ENCODE measurements at places on chromosomes 3 and 15. TPM values are rescaled to one million over a fixed set of nuclear protein-coding genes. Genes with fewer than 3 reads are reported as not detected.

GRCh38 chr15:31483986-31484951 lies 157.6 kb downstream of the KLF13 start:
- no peak for ATAC-seq

DNA sequence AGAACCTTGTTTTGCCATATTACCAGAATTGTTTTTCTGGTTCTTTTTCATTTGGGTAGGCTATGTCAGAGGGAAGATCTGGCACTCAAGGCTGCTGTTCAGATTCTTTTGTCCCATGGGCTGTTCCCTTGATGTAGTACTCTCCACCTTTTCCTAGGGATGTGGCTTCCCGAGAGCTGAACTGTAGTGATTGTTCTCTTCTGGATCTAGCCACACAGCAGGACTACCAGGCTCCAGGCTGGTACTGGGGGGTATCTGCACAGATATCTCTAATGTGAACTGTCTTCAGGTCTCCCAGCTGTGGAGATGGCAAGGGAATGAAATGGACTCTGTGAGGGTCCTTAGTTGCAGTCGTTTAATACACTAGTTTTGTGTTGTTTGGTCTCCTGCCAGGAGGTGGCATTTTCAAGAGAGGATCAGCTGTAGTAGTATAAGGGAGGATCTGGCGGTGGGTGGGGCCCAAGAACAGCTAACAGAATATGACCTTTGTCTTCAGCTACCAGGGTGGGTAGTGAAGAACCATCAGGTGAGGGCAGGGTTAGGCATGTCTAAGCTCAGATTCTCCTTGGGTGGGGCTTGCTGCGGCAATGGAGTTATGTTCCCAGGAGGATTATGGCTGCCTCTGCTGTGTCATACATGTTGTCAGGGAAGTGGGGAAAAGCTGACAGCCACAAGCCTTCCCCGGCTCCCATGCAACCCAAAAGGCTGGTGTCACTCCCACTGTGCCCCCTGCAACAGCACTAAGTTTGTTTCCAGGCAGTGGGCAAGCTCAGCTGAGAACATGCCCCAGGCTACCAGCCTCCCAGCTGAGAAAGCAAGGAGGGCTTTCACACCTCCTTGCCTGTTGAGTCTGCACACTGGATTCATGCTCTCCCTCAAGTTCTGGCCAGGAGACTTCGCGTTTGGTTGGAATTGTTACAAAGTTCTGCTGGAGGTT lies 252.5 kb downstream of the ISL2 start:
- ATAC-seq: no peak

GRCh38 chr3:53240989-53241972 lies 14.5 kb downstream of the TKT start:
- ATAC-seq: no peak

DNA sequence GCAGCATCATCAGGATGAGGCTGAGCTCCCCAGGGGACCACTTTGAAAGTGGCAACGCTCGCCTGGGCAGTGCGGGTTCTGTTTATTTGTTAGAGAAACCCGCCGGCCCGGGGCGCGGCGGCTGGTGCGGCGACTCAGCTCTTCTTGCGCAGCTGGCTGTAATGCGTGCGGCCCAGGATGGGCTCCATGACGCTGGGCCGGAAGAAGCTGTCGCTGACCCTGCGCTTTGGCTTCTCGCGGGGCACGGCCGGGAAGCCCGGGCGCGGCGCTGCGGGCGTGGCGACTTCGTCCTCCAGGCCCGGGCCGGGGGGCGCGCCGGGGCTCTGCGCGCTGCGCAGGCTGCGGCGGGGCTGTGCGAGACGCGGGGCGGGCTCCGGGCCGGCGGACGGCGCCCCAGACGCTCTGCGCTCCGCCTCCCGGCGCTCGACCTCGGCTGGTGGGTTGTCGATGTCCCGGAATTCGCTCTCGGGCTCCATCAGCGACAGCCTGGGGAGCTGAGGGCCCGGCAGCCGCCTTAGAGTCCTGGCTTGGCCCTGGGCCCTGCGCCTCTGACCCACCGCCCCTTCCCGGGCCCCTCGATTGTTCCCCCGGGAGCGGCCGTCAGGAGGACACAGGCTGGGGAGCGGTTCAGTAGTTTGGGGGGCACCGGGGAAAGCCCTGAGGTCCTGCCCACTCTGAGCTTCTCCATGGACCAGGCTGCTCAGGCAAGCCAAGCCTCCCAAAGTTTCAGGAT lies 10.3 kb upstream of the KIF7 start:
- ATAC-seq: peak; percentile 52

DNA sequence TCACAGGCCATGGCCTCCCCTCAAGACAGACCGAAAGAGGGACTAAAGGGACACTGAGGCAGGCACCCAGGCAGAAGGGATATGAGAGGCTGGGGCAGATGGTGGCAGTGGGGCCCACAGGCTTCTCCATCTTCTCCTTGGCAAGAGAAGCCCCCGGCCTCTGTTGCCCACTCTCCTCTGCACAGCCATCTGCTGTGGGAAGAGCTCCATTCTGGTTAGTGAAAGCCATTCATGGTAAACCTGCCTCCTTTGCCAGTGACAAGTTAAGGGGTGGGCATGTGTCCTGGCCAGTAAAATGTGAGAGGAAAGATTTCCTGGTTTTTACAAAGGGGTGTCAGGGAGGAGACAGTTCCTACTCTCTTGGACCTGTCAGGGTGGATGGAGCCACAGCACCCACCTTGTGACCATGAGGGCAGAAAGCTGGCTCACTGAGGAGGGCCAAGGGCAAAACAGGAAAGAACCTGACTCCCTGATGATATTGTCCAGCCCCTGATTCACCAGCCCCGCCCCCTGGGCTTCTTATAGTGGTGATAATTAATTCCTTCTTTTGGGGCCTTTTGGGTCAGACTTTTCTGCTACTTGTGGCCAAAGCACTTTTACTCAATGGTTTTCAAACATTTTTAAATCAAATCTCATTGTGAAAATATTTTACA lies 130.4 kb upstream of the SMAD3 start:
- ATAC-seq: no peak

DNA sequence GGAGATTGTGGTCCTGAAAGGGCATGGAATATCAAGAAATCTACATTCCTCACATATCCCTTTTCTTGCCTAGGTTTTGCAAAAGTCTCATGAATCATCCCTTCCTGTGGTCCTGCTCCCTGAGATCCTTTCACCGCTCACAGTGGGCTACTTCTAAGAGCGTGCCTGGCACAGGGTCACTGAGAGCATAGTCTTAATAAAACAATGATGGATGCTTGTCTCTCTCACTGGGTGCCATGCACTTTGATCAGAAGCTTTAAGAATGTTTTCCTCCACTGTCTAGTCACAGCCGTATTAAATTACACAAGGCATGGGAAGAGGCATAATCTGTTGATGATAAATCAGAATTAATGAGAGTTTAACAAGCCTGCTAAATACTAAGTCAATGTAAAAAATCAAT lies 269.7 kb upstream of the ATP10A start:
- ATAC-seq: peak; percentile 78

DNA sequence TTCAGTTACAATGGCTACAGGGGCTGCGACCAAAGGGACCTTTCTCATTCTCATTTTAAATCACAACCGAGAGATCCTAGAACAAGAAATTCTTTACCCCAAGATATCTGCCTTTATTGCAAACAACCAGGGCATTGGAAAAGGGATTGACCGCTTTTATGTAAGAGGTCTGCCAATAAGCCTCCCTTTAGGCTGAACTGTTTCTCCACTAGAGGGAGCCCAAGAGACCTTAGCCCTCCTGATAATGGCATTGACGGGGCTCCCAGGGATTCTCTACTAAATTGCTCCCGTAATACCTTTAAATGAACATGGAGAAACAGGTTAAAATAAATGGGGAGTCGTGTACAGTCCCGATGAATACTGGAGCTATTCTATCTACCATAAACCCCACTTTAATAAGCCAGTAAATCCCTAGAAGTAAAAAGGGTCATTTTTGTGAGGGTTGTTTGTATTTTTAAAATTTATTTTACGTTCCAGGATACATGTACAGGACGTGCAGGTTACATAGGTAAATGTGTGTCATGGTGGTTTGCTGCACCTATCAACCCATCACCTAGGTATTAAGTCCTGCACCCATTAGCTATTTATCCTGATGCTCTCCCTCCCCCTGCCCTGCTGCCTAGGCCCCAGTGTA lies 7.5 kb upstream of the IGSF10 start:
- peak; percentile 78 for ATAC-seq

- ATAC-seq: no peak
These were observed 201.2 kb downstream of the FMN1 start for GRCh38 chr15:32993285-32993684.

DNA sequence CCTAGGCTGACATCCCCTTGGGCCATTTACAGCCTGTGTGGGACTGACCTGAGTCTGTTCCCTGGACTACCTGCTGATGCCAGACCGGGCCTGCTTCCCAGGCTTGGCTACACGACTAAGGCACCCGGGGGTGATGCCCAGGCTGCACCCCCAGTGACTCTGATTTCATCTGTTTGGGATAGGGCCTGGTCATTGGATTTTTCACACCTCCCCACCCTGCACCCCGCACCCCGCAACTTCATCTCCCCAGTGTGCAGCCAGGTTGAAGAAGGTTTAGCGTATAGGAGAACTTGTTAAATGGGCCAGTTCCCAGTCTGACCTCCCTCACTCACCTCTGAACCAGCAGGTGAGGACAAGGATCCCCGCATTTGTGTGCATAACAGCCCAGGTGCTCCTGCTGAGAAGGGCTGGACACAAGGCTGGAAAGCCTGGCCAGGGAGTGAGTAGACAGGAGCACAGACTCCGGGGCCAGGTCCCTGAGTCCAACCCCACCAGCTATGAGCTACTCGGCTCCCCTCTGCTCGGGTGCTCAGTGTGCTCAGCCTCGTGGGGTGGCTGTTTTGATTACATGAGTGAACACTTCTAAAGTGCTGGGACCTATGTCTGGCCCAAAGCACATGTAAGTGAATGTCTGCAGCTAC lies 18.5 kb downstream of the SLC6A20 start:
- ATAC-seq: no peak

DNA sequence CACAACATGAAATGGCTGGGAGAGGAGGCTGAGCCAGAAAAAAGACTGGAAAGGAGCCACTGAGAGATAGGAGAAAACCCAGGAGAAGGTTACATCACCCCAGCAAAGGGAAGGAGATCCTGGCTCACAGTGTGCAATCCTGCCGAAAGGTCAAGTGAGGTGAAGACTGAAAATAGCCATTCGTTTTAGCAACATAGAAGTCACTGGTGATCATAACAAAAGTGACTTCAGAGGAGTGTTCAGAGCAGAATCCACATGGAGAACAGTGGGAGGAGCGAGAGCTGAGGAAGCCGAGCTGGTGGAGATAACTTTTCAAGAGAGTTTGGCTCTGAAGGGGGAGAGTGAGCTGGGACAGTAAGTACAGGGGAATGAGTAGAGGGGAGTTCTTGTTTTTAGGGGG lies 5.4 kb upstream of the HEG1 start:
- no peak for ATAC-seq

- no peak for ATAC-seq
These were observed 47.5 kb downstream of the GTPBP8 start for GRCh38 chr3:113038328-113038727.

DNA sequence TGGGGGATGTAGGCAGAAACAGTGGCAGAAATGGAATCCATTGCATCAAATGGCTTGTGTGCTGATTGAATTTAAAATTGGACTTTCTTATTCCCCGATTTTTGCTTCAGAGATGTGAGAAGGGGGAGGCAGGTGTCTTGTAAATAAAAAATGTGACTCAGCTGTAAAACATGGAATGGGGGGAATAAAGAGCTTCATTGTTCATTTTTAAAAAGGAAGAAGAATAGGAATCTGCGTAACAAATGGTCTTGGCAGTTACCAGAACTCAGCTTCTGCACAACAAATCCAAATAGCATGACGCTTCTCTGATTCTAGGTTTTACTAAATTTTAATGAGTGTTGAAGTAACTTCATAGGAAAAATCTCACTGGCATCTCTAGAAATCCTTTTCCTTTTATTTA lies 323.9 kb upstream of the GBE1 start:
- ATAC-seq: no peak

DNA sequence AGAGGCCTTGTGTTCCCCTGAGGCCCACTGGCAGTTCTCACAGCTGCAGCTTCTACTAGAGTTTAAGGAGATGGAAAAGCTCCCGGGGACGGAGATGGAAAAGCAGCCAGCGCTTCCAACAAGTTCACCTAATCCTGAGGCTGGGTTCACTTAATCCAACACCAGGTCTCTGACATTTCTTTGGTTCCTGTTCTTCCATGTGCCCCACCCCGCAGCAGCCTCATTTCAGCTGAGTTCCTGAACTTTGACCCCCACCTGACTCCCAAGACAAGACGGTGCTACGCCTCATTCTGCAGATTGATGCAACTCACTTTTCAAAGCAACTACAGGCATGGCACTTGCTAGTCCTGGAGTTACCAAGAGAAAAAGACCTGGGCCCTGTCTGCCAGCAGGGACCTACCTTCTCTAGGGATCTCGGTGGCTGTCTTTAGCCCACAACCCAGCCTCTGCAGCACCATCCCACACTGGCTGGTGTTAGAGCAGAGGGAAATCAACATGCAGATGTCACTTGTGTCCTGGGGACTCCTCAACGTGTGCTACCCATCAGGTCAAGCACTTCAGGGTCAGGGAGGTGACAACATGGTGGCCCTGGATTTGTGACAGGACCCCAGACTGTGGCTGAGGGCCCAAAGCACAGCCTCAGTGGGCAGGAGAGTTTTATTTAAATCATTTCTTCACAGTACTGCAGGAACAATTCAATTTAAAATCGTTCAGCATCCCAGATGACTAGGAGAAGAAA lies 406.1 kb downstream of the VPS13C start:
- no peak for ATAC-seq

DNA sequence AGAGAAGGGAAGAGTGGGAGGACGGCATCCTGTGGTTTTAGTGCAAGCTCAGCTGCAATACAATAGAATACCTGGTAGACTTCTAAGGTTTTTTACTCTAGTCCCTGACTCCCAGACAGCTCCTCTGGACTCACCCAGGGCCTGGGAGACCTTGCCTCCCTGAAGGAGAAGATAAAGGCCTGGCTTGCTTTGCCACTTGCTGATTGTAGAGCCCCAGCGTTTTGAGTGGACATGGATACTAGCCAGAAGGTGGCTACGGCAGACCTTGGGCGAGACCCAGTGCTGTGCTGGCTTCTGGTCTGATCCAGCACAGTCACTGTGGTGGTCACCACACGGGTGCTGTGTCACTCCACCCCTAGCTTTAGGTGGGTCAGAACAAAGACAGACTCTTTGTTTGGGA lies 72.2 kb upstream of the TTC14 start:
- no peak for ATAC-seq

- no peak for ATAC-seq
These were observed 16.7 kb upstream of the GPR160 start for GRCh38 chr3:170021083-170021482.

- peak; percentile 52 for ATAC-seq
These were observed 20.2 kb upstream of the SLC6A20 start for GRCh38 chr3:45816544-45816943.

- no peak for ATAC-seq
These were observed 2.8 kb upstream of the MCTP2 start for GRCh38 chr15:94228611-94229010.

- no peak for ATAC-seq
These were observed 9.1 kb downstream of the CHD2 start for GRCh38 chr15:92909136-92909781.

The PCOLCE2 gene
- total RNA-seq: 61.2 TPM

The ZNF662 gene
- total RNA-seq: 7.2 TPM

The WDR93 gene
- total RNA-seq: 0.16 TPM

The CHST2 gene
- total RNA-seq: 6.5 TPM

The ARNT2 gene
- total RNA-seq: 89.6 TPM

The RBPMS2 gene
- total RNA-seq: 1.7 TPM

The STIMATE gene
- total RNA-seq: 7.8 TPM

The CACNA2D3 gene
- 10.4 TPM for total RNA-seq

The MINAR1 gene
- 11.6 TPM for total RNA-seq

The UACA gene
- 7.9 TPM for total RNA-seq

The CCDC33 gene
- 18.3 TPM for total RNA-seq

The GAP43 gene
- total RNA-seq: 212 TPM

The FOXB1 gene
- 0.66 TPM for total RNA-seq

The STARD5 gene
- total RNA-seq: 8.3 TPM

The ZSCAN29 gene
- total RNA-seq: 27.1 TPM

The P2RY1 gene
- total RNA-seq: 15.3 TPM
